ENCODE measurements at places on chromosomes 5 and 9.

DNA sequence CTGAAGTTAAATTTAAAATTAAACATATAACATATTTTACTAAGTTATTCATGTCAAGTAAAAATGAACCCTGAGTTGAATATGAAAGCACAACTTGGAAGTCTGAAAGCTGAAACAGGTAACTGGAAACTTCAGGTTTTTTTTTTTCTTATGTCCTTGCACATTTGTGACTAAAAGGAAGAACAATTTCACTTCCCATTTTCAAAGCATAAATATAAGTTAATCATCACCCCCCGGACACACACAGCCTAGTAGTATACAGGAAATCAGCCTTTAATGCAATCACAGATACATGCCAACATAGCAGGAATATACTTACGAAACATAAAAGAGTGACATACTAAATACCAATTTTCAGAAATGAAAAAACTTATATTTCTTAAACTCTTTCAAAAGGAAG is 225.9 kb downstream of the RFX3 start:
- no peak for DNase-seq

DNA sequence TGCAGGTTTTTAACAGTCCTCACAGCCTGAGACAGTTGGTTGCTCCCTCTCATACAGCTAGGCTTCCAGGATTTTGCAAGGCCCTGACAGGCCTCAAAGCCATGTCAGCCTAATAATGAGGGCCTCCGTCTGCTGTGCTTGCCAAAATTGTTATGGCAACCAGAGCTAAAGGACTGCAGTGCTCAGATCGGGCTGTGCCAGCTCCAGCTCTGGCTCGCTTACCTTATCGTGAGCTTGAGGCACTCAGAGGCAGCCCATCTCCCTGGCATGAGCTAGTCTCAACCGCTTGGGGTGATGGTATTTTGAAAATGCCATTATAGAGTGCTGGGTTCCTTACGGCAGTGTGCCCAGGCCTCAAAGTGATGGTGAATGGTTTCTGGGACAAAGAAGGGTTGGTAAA is 8.4 kb downstream of the MTAP start:
- DNase-seq: no peak

- no peak for DNase-seq
Observed at GRCh38 chr5:74122979-74123590, 497.1 kb downstream of the ARHGEF28 start.

GRCh38 chr5:64532657-64533056 is 26.8 kb downstream of the RGS7BP start:
- no peak for DNase-seq

GRCh38 chr9:134925011-134925511 is 7.3 kb upstream of the FCN1 start:
- DNase-seq: no peak
